Activated CD8-positive, alpha-beta memory T cell treated with anti-CD3 and anti-CD28 coated beads for 1 hour (primary cell): ENCODE measurements at places on chromosomes 12 and 14.

DNA sequence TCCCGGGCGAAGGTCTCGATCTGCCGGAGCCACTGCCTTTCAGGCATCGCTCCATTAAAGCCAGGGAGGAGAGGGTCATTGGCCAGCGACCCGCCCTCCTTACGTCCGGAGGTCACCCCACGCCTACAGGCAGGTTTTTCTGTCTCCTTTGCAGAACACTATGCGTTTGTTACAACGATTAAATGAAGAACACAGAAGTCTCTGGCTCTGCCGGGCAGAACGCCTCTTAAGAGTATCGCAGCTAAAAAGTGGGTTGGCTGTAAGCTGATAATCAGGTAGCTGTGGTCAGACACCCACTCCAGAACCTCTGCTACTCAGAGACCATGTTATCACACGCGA, 15.0 kb downstream of the OTX2 start:
- no peak for DNase-seq

DNA sequence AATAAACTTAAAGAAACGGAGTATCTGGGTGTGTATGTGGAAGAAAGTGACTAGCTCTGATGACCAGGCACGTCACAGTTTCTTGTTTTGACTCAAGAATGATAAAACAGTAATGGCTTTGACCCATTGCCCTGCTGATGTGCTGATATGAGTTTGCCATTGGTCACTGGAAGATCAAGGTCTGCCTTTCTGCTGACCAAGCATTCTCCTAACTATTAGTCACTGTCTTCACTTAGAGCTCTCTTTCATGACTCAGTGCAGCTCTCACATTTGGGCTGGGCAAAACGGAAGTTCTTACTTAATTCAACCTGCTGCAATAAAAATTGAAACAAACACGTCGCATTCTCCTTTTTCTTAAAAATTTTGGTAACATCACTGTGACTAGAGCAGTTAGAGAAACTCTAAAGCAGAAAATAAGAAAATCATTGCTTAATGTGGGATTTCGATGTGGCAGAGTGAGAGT, 366.7 kb downstream of the BTG1 start:
- DNase-seq: no peak

DNA sequence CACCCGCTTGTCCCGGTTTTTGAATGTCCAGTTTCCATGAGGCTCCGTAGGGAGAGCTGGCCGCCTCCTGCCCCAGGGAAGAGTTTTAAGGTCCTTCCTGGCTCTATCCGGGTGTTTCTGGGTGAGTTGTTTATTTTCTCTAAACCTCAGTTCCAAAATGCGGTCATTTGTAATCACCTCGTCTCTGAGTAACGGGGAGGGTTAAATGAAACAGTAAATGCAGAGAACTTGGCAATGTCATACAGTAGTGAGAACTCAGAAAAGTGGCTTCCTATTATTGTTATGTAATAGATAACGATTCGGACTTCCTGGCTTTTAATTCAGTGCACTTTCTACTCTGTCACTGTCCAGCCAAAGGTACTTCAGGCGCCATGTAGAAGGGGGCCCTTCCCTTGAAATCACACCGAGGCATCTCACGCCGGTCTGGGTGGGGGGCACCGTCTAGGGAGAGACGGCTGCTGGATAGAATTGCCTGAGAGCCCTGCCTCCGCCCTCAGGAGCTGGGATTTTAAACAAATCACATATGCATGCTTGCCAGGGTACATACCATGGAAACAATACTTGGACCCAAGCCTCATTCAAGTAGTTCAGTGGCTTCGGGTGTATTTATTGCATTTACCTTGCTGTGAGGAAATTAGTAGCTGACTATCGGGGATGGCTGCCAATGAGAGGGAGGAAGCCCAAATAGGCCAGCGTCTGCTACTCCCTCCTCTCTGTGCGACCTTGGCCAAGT, 26.4 kb downstream of the NOS1 start:
- no peak for DNase-seq

GRCh38 chr14:64550621-64551333, 1.0 kb downstream of the PPP1R36 start:
- DNase-seq: no peak

GRCh38 chr12:54384591-54385041, at the start of gene ZNF385A:
Gene ZNF385A, minus strand, starts transcription at chr12:54384733. Its CDS starts 219 bp downstream, at chr12:54384514.
- no peak for DNase-seq

GRCh38 chr12:31944299-31944698, 14.9 kb upstream of the RESF1 start:
- DNase-seq: no peak

GRCh38 chr12:48967991-48968390, 3.5 kb downstream of the WNT10B start:
- DNase-seq: no peak

DNA sequence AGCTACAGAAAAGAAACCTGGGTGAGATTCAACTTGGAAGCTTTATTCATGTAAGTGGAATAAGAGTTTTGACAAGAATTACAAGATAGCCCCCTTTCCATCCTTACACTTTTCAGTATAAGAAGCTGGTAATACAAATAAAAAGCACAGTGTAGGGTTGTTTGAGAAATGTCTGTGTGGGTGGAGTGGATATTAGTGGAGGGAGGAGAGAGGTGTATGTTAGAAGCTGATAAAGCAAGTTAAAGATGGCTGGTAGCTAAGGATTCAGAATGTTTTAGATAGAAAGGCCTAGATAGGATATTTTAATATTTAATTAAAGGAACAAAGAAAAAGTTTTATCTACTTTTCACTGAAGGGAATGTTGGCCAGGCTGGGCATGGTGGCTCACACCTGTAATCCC, 12.5 kb downstream of the CFAP54 start:
- no peak for DNase-seq

DNA sequence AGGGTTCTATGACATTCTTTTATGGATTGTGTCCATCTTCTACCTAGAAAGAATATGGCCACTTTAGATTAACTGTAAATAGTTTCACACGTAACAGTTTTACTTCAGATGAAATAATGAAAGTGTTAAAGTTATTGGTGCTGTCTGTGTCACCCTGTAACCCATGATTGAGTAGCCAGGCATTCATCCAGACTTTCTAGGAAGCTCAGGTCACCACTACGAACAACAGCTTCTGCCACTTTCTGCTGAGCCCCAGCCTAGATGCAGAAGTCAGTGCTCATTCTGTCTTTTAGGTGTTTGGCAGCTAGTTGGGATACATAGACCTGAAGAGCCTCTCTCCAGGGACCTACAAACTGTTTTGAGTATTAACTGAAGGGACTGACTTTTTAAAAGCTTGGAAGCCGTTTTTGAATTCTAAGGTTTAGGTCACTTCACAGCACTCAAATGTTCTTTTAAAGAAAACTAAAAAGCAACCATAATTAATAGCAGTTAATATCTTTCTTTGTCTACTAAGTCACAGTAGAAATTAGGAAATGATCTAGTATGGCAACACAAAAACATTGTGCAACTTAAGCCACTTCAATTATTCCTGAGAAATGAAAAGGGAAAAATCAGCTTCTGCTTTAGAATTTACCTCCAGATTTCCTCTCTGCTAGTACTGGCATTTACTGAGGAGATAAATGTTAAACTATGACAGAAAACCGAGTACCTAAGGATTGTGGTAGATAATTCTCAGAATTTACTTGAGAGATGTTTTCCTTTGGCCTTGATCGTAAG, 266.9 kb downstream of the CCDC91 start:
- DNase-seq: no peak

DNA sequence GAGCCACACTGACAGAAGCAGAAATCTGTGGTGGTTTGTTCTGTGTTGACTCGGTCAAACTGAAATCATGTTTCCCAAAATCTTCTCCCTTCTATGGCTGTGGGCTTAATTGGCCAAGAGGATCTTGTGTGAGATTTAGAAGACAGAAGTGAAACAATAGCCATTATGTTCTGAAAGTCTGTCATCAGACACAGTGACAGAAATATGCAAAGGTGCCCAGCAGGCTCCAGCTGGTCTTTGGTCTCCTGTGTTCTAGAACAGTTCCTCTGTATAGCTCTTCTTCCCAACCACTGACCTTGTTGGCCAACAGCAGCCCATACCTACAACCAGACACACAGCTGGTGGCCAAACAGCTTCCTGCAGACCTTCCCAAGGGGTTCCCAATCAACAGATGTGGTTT, 25.0 kb upstream of the COCH start:
- DNase-seq: no peak

GRCh38 chr12:120970310-120970709, 8.0 kb upstream of the HNF1A start:
- no peak for DNase-seq
